HuH-7 (cell line): ENCODE measurements at places on chromosomes 16 and 17.

- peak; percentile 35 for DNase-seq
Observed at GRCh38 chr17:29740017-29740416, 117.3 kb upstream of the CORO6 start.

DNA sequence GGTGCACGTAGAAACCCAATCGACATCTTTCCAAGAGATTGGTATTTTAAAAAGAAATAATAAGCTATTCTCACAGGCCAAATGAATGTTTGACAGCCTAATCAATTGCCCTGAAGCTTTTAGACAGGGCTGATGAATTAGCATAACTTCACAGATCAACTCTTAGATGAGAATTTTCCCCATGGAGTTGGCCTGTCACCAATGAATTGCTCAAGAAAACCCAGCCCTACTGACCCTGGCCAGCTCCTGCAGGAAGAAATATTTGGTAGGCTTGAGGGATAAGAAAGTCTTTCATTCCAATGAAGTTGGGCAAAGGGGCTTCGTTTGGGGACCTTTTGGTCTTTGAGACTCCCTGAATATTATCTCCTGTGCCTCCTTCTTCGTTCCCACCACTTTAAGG lies 23.4 kb upstream of the SEC14L1 start:
- no peak for DNase-seq

- DNase-seq, result peak; percentile 84
Observed at GRCh38 chr17:76458580-76459490, 5.9 kb upstream of the UBE2O start.

DNA sequence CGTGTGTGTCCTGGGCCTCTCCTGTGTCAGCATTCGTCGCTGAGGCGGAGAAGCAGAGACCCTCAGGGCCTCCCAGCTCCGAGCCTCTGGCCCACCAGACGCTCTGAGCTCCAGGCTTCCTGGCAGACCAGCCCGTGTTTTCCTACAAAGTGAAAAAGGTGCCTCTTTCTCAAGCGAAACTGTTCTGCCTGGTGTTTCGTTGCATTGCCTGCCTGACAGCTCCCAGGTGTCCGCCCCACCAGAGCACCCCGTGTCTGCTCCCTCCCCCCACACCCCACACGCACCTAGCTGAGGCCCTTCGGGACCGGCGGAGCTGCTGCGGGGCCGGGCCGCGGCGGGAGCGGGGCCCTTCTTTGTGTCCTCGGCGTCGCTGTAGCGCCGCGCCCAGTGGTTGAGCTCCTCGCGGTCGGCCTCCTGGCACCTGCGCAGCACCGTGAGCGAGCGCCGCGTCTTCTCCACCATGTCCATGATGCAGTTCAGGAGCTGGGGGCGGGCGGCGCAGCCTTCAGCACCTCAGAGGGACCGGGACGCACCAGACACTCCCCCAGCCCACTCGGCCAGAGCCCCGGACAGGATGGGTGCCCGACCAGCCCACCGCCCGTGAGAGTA lies 14.7 kb upstream of the PABPN1L start:
- DNase-seq, result no peak

DNA sequence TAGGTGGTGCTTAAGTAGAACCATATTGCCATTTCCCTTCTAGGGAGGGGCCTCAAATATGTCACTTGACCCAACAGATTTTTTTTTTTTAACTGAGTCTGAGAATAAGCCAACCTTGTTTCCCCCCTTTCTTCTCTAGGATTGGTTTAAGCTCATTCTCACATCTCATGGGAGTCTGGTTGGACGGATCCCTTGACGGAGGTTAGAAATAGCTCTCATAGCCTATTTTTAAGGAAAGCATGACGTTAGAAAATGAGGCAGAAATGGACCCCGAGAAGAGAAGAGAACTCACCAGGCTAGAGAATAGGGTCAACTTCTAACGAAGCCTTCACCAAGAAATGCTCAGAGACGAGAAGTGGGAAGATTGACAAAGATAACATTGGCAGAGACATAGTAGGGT lies 95.1 kb upstream of the ZFHX3 start:
- no peak for DNase-seq

DNA sequence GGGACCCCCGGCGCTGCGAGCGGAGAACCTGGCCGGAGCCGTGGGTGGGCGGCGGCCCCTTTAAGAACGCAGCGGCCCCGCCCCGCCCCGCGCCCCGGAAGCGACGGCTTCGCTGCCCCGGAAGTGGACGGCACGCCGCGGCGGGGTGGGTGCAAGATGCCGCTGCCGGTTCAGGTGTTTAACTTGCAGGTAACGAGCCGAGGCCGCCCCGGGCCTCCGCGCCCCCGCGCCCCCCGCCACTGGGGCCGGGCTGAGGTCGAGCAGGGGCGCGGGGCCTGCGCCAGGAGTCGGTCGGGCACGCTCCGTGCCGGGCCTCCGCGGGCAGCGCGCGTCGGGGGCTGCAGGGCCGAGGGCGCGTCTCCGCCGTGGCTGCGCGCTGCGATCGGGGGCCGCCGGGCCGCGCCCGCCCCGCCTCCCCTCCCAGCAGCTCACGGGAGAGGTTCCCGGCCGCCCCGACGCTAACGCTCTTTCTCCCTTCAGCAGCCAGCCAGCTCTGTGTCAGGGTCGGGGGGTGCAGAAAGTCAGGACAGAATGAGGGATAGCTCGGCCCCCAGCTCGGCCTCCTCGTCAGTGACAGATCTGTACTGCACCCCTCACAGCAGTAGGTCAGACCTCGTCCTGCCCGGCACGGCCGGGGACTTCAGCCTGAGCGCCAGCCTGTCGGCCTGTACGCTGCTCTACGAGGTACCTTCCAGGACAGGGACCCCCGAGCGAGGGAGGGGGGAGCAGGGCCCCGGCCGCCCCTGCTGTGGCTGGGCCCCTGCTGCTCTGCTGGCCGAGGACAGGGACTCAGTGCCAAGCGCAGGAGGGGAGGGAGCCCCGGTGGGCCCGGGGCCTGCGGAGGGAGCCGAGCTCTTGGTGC lies at the start of the genes GPS1 and RFNG:
Gene GPS1, plus strand, starts transcription at position 123 of the 862 bp plus-strand sequence. Its CDS starts 34 bp downstream, at position 157.
Gene RFNG, minus strand, starts transcription at position 36 of the 862 bp plus-strand sequence. CDS start 45 bp downstream, outside the sequence.
- DNase-seq, result peak; percentile 95

DNA sequence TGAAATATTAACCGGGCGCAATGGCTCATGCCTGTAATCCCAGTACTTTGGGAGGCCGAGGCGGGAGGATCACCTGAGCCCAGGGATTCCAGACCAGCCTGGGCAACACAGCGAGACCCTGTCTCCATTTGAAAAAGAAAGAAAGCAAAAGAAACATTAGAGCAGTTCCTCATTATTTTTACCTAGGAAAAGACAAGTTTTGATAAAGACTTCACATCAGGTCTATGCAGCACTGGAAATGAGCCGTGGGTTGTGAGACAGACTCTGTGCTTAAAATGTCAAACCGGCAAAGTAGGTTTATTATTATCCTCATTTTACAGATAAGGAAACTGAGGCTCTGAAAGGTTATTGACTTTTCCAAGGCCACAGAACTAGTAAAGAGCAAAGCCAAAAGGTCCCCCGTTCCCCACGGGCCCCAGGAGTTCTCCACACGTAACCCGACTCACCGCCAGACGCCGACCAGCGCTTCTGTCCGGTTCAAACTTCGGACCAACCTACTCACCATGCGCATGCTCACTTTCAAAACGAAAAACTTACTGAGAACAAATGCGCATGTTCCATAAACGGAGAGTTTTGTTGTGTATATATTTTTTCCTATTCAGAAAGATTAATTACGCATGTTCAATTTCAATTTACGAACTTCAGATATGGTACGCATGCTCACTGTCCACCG lies 356 bp downstream of the TUBD1 start:
- no peak for DNase-seq

- no peak for DNase-seq
Observed at GRCh38 chr17:81084680-81085419, 49.9 kb downstream of the BAIAP2 start.

DNA sequence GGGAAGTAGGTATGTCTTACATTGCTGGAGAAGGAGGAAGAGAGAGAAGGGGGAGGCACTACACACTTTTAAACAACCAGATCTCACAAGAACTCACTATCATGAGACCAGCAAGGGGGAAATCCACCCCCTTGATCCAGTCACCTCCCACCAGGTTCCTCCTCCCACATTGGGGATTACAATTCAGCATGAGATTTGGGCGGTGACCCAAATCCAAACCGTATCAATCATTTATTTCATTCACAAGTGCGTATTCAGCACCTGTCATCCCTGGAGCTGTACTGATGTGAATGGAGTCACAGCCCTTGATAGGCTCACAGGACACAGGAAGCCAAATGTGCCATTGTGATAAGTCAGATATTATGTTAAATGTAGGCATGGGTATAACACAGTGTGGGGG lies 228.3 kb upstream of the HSBP1 start:
- DNase-seq, result no peak

- DNase-seq, result peak; percentile 63
Observed at GRCh38 chr17:2053380-2054261, 1.3 kb upstream of the HIC1 start.

DNA sequence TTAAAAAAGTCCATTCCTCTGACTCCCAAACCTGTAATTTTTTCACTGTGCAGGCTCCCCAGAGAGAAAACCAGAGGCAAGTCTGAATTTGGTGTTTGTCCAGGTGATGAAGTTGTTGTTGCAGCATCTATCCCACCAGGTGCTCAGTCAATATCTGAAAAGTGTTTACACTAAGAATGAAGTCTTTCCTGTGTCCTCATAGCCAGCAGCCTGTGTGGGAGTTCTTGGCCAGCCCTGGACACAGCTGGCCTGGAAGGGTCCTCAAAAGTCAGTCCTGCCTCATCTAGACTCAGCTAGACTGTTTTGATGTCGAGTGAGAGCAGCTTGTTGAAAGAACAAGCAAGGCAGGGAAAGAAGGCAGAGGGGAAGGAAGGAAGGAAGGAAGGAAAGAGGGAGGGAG lies 3.3 kb upstream of the PMP22 start:
- no peak for DNase-seq

- peak; percentile 99 for DNase-seq
Observed at GRCh38 chr16:2603165-2604015, 65.6 kb downstream of the PDPK1 start.

DNA sequence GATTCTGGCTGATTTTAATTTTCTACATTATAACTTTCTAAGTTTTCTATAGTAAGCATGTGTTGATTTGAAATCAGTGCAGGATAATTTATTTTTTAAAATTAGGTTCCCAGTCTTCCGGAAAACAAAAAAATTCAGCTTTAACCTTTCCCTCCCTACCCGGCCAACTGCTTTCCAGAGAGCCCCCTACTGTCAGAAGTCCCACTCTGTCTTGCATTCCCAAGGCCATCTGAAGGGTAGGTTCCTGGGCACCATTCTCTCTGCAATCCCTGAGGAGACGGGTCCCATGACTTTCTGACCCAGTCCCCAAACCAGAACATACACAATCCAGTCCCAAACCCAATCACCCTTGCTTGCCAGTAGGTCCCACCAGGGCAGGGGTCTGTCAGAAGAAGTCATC lies 200.3 kb downstream of the CYLD start:
- DNase-seq, result no peak

DNA sequence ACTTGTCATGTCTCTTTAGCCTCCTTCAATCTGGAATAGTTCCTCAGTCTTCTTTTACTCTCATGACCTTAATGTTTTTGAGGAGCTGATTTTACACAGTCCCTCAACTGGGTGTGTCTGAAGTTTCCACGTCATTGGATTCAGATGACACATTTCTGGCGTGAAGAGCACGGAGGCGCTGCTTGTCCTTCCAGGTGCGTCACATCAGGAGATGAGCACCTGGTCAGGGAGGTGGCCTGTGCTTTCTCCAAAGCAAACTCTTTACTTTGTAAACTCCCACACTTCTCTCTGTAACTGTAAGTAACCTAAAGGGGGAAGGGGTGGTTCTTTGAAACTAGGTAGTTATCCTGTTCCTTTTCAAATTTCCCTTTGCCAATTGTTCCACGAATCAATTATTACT lies 52.5 kb upstream of the MNT start:
- no peak for DNase-seq

DNA sequence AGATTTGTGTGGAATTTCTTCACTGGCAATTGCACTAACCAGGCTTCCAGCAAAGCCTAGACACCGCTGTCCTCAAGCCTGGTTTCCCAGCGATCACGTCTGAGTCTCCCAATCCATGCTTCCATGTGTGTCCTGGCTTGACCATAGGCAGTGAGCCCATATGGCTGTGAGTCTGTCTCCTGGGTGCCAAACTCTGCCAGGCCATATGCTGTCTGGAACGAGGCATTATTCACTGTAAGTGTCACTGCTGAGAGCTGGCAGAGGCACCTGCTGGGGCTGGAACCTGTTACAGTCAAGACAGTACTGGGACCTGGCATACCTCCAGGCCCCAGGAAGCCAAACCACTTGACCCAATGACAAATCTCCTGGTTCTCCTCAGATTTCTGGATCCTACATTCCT lies 60.4 kb downstream of the HS3ST2 start:
- no peak for DNase-seq
